NCI-H1105 (cell line): ENCODE measurements at places on chromosomes 4 and X.

GRCh38 chr4:151418385-151418784, 9.4 kb downstream of the FHIP1A start:
- no peak for DNase-seq

- no peak for DNase-seq
Observed at GRCh38 chr4:36308150-36308549, 26.7 kb downstream of the DTHD1 start.

GRCh38 chr4:169205075-169205743, 65.5 kb downstream of the SH3RF1 start:
- no peak for DNase-seq

DNA sequence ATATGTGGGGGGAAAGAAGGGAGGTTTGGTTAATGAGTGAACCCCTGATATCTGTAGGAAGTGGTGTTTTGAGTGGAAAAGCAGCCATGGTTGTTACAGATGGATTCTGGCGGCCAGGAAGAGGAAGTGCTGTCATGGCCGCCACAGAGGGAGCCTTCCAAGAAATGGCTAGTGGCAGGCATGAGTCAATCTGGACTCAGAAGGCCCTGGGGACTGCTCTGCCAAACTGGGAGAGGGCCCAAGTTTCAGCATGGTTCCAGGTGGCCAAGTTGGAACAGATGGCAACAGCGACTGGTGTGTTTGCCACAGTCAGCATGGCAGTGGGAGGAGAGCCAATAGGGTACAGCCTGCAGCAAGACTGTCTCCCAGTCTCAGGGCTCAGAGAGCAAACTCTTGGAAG, 32.5 kb downstream of the ETDB start:
- DNase-seq: no peak

GRCh38 chrX:98111684-98112083, 1228.0 kb downstream of the RPA4 start:
- no peak for DNase-seq
